EH (cell line): ENCODE measurements at places on chromosomes 13 and 19.

- DNase-seq: no peak
Observed at GRCh38 chr19:44816301-44816700, 7.4 kb downstream of the BCAM start.

GRCh38 chr13:111345682-111346081 lies 25.2 kb downstream of the TEX29 start:
- no peak for DNase-seq

GRCh38 chr19:11685676-11686650 lies 52.8 kb downstream of the ZNF823 start:
- DNase-seq: no peak

DNA sequence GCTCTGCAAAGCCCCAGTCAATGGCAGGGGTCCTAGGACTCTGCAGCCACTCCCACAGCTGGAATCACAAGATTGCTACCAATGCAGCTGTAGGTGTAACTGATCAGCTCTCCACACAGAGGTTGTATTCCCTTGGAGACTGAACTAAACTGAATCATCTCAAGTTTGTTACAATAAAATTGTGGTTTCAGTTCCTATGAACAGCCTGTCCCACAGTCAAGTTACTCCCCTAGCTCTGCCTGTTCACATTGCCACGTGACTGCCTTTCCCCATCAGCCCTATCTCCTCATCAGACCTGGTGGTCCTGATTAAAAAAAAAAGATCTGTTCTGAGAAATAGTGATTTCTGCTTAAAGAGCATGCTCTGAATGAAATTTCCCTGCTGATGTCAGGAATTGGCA lies 287.9 kb upstream of the NBEA start:
- peak; percentile 4 for DNase-seq

DNA sequence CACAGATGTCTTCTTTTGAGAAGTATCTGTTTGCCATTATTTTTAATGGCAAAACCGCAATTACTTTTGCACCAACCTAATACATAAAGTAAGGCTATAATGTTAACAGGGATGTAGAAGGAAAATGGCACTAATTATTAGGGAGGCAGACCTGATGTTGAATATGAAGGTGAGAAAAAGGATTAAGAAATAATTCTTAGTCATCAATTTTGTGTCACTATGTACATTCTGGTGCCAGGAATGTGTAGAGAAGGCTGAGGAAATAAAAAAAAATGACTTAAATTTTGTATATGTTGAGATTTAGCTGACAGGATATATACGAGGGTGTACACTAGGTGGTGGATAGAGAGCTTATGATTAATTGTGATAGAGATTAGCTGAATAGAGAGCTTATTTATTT lies 12.6 kb downstream of the ZNF585B start:
- DNase-seq: no peak

DNA sequence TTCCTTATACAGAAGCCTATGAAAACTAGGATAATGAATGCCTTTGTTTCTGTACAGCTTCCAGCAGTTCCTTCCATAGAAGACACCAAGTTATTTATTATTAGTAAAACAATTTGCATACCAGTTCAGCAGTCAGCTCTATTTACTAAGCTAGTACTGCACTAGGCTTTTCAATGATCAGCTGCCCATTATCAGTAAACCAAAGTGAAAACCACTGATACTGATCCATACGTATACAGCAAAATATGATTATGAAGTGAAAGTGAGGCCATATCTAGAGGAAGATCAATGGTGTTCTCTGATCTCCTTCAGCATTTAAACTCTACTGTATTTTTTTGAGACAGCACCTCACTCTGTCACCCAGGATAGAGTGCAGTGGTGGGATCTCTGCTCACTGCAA lies 3.2 kb downstream of the TPT1 start:
- no peak for DNase-seq

DNA sequence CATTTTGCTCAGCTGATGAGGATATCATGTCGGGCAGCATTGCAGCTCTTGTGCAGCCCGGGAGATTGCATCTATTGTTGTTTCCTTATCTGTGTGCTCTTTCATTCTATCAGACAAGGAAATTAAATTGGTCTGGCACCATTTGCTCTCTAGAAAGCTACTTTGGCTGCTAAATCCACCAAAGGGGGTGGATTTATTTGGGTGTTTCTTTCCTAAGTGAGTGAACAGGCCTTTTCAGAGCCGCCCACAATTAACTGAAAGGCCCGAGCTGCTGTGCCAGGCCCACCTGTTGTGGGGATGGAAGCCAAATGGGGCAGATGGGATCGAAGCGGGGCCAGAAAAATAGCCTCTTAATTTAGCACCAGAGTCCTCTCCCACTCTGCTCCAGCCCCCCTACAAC lies 99.4 kb downstream of the DNAJC15 start:
- no peak for DNase-seq

GRCh38 chr19:41186971-41187883 lies 5.8 kb upstream of the CYP2S1 start:
- DNase-seq: no peak

DNA sequence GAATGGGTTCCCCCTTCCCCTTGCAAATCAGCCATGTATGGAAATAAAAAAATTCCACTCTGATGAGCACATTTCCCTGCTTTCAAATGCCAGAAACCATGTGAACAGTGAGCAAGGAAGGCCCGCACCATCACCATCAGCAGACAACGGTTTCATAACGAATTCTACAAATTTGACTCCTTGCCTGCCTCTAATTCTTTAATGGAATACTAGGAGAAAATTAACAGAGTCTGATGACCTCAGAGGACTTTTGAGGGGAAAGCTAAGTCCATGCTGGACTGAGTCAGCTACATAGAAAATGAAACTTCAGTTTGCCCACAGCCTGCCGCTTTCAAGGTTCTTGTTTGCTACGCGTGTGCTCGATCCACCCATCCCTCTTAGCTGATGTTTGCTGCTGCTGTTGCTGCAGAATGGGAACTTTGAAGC lies 46.7 kb upstream of the KL start:
- DNase-seq: peak; percentile 69

DNA sequence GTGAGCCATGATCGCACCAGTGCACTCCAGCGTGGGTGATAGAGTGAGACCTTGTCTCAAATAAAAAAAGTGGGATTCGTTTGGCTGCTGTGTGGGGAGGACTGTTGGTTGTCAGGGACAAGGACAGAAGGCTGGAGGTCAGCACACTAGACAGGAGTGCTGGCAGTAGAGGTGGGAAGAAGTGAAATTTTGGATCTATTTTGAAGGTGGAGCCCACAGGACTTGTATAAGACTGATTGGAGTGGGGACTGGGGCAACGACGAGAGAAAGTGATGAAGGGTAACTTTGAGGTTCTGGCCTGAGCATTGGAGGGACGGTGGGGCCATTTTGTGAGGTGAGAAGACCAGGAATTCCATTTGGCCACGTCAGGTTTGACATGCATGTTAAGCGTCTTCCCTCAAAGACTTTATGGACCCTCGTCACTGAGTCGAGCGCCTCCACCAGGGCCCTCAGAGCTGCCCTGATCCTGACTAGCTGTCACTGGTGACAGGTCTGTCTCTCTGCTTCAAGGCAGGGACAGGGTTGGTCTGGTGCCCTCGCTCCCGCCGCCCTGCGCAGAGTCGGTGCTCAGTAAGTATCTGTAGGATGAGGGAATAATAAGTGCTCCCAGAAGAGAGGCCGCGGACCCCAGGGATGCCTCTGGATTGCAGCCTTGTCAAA lies 673 bp downstream of the CTU1 start:
- peak; percentile 52 for DNase-seq

- DNase-seq: no peak
Observed at GRCh38 chr13:28128926-28129325, 9.4 kb upstream of the PAN3 start.

DNA sequence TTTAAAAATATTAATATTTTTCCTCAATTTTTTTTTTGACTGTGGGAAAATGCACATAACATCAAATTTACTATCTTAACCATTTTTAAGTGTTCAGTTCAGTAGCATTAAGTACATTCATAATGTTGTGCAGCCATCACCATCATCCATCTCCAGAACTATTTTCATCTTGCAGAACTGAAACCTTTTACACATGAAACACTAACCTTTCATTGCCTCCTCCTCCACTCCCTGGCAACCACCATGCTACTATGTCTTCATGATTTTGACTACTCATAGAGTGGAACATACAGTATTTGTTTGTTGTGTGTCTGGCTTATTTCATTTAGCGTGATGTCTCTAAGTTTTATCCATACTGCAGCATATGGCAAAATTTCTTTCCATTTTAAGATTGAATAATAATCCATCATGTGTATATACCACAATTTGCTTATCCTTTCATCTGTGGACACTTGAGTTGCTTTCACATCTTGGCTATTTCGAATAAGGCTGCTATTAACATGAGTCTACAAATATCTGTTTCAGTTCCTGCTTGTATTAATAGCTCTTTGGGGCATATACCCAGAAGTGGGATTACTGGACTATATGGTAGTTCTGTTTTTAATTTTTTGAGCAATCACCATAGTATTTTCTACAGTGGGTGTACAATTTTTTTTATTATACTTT lies 376.4 kb downstream of the MTUS2 start:
- no peak for DNase-seq

GRCh38 chr13:101209206-101209893 lies 207.0 kb downstream of the NALCN start:
- no peak for DNase-seq

- no peak for DNase-seq
Observed at GRCh38 chr13:95367309-95367843, 66.1 kb upstream of the ABCC4 start.

DNA sequence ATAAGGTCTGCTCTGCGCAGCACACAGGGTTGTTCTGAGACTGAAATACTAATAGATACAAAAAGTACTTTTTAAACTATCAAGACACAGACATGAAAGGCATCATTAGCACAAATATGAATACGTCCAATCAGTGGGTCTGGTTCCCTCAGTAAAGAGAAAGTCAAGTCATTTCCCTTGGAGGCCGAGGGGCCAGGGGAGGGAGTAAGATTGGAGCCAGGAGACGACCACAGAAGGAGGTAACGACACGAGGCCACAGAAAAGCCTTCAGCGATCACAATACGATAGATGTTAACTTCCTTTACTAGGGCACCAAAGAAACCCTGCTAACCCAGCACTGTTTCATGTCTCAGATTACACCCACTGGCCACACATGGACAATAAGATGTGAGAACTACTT lies 5.3 kb downstream of the CARS2 start:
- DNase-seq: no peak

GRCh38 chr19:15014579-15014978 lies 34.7 kb upstream of the CASP14 start:
- no peak for DNase-seq

DNA sequence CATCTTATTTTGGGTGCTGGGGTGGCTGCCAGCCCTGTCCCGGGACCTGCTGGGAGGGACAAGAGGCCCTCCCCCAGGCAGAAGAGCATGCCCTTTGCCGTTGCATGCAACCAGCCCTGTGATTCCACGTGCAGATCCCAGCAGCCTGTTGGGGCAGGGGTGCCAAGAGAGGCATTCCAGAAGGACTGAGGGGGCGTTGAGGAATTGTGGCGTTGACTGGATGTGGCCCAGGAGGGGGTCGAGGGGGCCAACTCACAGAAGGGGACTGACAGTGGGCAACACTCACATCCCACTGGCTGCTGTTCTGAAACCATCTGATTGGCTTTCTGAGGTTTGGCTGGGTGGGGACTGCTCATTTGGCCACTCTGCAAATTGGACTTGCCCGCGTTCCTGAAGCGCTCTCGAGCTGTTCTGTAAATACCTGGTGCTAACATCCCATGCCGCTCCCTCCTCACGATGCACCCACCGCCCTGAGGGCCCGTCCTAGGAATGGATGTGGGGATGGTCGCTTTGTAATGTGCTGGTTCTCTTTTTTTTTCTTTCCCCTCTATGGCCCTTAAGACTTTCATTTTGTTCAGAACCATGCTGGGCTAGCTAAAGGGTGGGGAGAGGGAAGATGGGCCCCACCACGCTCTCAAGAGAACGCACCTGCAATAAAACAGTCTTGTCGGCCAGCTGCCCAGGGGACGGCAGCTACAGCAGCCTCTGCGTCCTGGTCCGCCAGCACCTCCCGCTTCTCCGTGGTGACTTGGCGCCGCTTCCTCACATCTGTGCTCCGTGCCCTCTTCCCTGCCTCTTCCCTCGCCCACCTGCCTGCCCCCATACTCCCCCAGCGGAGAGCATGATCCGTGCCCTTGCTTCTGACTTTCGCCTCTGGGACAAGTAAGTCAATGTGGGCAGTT lies 8.6 kb downstream of the CALM3 start:
- no peak for DNase-seq

GRCh38 chr13:66349966-66350365 lies 880.2 kb downstream of the PCDH9 start:
- no peak for DNase-seq

GRCh38 chr19:55253842-55254624 lies 4.8 kb downstream of the PPP6R1 start:
- DNase-seq: no peak

- no peak for DNase-seq
Observed at GRCh38 chr13:67221630-67222226, 8.4 kb downstream of the PCDH9 start.

GRCh38 chr13:41282129-41282571 lies 18.8 kb upstream of the MTRF1 start:
- DNase-seq: no peak

GRCh38 chr13:23500849-23501248 lies 67.3 kb upstream of the SACS start:
- peak; percentile 99 for DNase-seq

DNA sequence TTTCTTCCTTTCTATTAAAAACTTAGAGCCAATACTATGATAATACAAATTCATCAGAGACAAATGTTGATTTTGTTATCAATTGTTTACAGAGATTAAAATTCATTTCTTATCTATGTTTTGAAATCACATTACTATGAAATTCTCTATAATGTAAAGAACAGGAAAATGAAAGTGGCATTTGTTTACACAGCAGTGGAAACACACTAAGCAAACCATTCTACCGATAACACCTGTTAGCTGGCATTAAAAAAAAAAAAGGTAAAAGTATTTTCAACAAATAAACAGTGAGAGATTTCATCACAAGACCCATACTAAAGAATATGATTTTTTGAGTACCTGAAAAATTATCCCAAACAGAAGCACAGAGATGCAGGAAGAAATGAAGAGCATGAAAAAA lies 4.8 kb upstream of the CCDC70 start:
- DNase-seq: no peak

DNA sequence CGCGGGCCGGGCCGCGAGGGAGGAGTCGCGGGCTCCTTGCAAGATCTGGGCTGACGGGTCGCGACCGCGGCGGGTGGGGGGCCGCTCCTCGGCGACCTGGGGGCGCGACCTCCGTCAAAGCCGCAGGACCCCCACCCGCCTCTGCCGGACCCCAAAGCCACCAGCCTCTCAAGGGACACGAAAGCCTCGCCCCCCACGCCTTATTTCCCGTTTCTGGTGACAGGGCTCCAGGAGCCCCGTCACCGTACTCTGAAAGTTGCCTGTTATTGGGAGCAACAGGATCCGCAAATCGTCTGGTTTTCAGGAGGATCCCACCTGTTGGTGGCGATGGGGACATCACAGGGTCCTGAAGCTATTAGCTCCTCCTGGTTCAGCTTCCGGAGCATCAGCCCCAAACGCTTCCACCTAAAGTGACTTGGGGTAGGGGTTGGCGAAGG lies 530 bp downstream of the MAU2 start:
- peak; percentile 33 for DNase-seq

- no peak for DNase-seq
Observed at GRCh38 chr19:28530406-28531035, 682.4 kb downstream of the UQCRFS1 start.
